Melanocyte of skin (primary cell): ENCODE measurements at places on chromosomes 7 and 10. TPM values are rescaled to one million over a fixed set of nuclear protein-coding genes. Genes with fewer than 3 reads are reported as not detected.

Gene EN2
- total RNA-seq: 1.0 and 1.8 TPM in 2 replicates

Gene NPC1L1
- not detected in 2 replicates for total RNA-seq

Gene PPP1R17
- not detected in 2 replicates for total RNA-seq

Gene AUTS2
- total RNA-seq: 7.6 and 13.4 TPM in 2 replicates

Gene PLAU
- total RNA-seq: 0.33 and 0.46 TPM in 2 replicates

Gene PHF14
- total RNA-seq: 26.6 and 34.1 TPM in 2 replicates

Gene OR2A12
- total RNA-seq: not detected in 2 replicates

Gene CRYGN
- total RNA-seq: not detected in 2 replicates

Gene FAM25C
- not detected in 2 replicates for total RNA-seq

Gene CLRN3
- under 0.01 TPM in 1 of 2 replicates, not detected in the other for total RNA-seq

Gene CALHM1
- total RNA-seq: not detected in 2 replicates

Gene EFCAB10
- 0.31 TPM in 1 of 2 replicates, not detected in the other for total RNA-seq

Gene FBXL13
- total RNA-seq: 1.00 and 2.0 TPM in 2 replicates

Gene HTR5A
- total RNA-seq: 0.15 TPM in 1 of 2 replicates, not detected in the other

Gene FEZF1
- not detected in 2 replicates for total RNA-seq

Gene STYXL1
- total RNA-seq: 24.4 and 28.7 TPM in 2 replicates

Gene CREB5
- 2.7 and 3.4 TPM in 2 replicates for total RNA-seq

Gene ADAMTS14
- under 0.01 and 1.5 TPM in 2 replicates for total RNA-seq

Gene NET1
- 9.6 and 11.3 TPM in 2 replicates for total RNA-seq

Gene CPA2
- total RNA-seq: not detected in 2 replicates

Gene PTF1A
- not detected in 2 replicates for total RNA-seq

Gene BHLHA15
- total RNA-seq: not detected in 2 replicates

Gene C10orf95
- total RNA-seq: under 0.01 TPM in 1 of 2 replicates, not detected in the other

Gene PRTFDC1
- total RNA-seq: 1.00 and 1.5 TPM in 2 replicates

Gene SFTPA1
- total RNA-seq: not detected in 2 replicates

Gene IL15RA
- total RNA-seq: under 0.01 and 1.1 TPM in 2 replicates

Gene ABCA13
- total RNA-seq: 1.00 and 1.2 TPM in 2 replicates

Gene NODAL
- not detected in 2 replicates for total RNA-seq
